ENCODE measurements at places on chromosomes 1 and 21. TPM values are rescaled to one million over a fixed set of nuclear protein-coding genes. Genes with fewer than 3 reads are reported as not detected.

DNA sequence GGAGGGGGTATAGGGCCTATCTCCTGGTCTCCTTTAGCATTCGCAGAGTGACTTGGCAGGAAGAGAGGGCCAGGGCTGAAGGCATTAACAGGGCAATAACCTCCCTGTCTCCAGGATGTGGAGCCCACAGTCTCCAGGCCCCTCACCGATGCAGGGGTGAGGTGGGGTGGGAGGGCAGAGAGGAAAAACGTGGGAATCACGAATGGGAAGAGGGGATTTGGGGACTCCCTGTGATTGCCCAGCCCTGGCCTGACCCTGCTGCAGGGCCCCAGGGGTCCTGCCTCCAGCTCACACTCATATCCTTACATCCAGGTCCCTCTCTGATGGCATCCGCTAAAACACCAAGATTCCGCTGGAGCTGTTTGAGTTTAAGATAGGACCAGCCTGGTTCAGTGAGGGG lies 14.6 kb downstream of the TFAP2E start:
- DNase-seq: peak; percentile 58

GRCh38 chr21:37702241-37702640 lies 214.0 kb downstream of the KCNJ6 start:
- DNase-seq: no peak

- no peak for DNase-seq
Observed at GRCh38 chr1:59414406-59415133, 117.7 kb downstream of the FGGY start.

DNA sequence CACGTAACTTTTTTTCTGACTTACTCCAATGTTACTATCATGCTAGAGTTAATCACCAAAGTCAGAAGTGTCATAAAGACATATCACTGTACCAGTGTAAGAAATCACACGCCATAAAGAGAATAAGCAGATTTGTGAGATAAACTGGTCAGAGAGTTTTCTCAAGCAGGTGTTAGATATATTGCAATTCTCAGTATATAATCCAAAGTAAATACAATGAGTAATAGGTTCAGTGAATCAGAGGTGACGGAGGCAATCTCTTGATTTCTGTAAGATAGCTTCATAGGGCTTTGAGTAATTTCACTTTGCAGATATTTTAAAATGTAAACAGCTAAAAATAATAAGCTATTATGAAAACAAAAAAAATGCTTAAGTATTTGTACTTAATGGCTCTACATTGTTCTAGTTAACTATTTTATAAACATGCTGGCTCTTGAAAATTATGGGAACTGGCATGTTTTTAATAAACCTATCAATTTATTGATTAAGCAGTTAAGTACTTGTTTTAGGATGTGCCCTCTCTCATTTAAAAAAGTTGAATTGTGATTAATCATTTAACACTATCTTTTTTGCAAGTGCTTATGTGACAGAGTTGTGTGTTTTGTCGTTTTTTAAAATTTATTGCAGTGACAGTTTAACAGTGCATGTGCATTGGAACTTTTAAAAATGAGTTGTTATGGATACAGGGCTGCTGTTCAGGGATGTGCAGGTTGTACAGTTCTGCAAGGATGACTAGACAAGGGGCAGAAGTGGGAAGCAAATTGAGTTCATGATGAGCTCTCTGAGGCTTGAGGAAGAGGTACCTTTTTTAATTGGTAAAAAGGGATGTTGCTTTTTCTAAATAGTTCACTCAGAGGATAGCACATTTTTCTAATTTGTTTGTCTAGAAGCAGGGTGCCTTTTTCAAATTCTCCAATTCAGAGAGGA lies 119.1 kb downstream of the USP25 start:
- no peak for DNase-seq

DNA sequence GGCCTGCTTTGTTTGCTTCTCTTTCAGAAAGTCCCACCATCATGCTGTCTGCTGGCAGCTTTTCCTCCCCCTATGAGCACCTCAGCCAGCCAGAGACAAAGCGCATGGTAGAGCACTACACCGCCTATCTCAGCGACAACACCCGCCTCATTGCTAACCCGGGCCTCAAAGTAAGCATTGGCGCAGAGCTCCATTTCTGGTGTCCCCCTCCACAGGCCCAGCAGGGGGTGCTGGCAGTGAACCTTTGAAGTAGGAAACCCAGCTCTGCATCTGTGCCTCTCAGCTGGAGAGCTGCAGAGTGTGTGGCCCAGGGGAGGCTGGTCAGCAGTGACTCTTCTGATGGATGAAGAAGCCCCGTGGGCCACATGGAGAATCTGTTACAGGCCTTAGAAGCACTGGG lies 81.2 kb upstream of the RAVER2 start:
- peak; percentile 77 for DNase-seq

DNA sequence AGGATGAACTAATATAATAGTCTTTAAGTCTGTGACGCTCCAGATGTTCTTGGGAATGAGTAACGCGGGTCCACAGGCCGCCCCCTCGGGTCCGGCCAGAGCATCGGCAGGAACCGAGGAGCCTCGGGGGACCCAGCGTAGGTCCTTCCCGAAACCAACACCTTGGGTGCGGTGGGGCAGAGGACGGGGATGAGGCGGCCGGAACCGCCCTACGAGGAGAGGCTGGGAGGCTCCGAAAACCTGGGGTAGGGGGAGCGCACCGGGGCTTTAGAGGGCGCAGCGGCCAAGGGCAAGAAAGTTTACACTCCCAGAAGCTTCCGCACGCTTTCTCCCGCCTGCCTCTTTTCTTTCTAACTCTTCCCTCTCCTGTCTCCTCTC lies 7.1 kb downstream of the DMRTA2 start:
- DNase-seq: peak; percentile 61

The OR2G6 gene
- not detected for total RNA-seq

The FAM163A gene
- total RNA-seq: not detected

The NT5C1A gene
- not detected for total RNA-seq

The MYOM3 gene
- not detected for total RNA-seq

The HTR6 gene
- total RNA-seq: not detected

Data from osteoblast (primary cell).